ENCODE measurements at places on chromosomes 1 and 21. TPM values are rescaled to one million over a fixed set of nuclear protein-coding genes. Genes with fewer than 3 reads are reported as not detected.

DNA sequence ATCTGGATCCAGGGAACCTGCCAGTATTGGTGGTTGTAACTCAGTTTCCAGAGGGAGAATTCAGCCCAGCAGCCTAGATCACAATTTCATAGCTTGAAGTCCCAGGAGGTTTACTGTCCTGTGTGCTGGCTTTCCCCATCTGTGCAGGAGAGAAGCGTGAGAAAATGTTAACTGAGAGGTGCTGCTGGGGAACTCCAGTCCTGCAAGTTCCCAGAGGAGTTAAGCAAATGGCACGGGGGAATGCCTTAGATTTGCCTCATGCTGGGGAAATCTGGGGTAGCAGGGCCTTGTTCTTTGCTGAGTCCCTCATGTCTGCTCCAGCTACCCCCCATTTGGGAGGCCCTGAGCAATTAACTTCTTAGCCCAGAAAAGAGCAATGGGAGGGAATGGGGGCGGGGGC lies 25.1 kb upstream of the SLAMF6 start:
- no peak for DNase-seq

DNA sequence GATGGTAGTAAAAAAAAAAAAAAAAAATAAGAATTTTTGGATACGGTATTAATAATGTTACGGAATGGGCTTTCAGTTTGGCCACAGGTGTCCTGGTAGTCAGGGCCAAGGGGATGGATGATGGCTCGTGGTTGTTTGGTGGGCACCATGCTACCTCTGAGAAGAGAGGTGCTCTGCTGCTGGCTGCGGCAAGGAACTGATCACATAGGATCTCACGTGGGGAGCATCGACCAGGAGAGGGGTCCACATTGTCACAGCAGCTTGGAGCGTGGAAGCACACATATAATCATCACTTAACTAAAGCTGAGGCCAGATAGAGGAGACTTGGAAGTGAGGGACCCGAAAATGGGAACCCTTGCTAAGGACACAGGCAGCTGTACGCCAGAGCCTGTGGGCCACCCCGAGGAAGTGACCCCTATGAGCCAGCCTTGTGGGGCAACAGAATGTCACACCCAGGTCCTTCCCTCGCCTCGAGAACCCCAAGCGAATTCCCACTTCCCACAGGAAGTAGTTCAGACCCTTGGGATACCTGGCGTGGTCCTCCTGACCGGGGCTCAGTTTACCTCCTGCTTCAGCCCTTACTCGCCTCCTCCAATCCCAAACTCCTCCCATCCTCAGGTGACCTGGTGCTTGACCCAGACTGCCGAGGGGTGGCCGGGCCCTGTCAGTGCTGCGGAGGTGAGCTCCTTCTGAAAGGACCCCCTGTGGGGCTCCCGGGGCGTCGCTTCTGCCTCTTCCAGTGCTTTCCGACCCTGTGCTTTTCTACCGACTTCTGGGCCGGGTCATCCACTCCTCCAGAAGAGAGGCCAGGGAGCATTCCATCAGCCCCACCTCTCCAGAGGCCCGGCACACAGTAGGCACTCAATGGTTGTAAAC lies 222.0 kb downstream of the CAMTA1 start:
- DNase-seq: no peak

- peak; percentile 73 for DNase-seq
These were observed 64.6 kb downstream of the SIK1 start for GRCh38 chr21:43362321-43362791.

DNA sequence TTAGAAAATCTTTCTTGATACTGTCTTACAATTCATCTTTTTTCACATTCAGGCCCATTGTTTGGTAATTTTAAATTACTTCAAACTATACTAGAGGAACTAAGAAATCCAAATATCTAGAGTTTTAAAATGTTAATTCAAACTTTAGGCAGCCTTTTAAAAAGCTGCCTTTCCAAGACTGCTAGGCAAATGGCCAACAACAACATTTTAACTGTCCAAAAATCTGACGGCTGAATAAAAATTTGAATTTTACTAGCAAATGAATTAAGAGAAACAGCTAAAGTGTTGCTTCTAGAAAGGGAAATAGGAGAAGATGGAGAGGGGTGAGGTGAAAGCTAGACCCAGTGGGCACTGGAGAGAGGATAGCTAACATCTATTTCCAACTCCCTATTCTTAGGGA lies 17.2 kb downstream of the DPYD start:
- DNase-seq: no peak

- DNase-seq: no peak
These were observed 59.4 kb upstream of the IFI44L start for GRCh38 chr1:78560811-78561210.

PER3 gene
- 4.7 TPM for total RNA-seq

Data from CD8-positive, alpha-beta memory T cell (primary cell).